ENCODE measurements at places on chromosomes 1 and 21. TPM values are rescaled to one million over a fixed set of nuclear protein-coding genes. Genes with fewer than 3 reads are reported as not detected.

Gene PODN
- not detected for total RNA-seq

Gene S100A14
- total RNA-seq, result not detected

Gene NOS1AP
- total RNA-seq, result not detected

Gene MSH4
- 0.27 TPM for total RNA-seq

Gene KRTAP12-4
- not detected for total RNA-seq

Gene HPCAL4
- total RNA-seq, result 30.3 TPM

Gene TAF1A
- total RNA-seq, result 4.0 TPM

DNA sequence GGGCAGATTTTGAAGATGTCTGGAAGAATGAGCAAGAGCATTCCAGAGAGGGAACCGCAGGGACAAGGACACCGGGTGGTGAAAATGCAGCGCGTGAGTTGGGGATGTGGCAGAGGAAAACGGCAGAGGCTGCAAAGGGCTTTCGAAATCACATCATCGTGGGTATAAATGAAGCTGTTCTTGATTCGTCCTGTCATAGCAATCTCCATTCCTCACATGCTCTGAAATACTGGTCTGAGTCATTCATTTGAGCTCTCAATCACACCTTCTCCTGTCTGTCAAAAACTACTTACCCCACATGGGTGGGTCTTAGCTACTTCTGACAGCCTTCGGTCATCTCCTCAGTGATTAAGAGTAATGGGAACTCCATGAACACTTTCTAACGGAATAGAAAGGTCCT lies 81.5 kb downstream of the ERG start:
- DNase-seq, result no peak

DNA sequence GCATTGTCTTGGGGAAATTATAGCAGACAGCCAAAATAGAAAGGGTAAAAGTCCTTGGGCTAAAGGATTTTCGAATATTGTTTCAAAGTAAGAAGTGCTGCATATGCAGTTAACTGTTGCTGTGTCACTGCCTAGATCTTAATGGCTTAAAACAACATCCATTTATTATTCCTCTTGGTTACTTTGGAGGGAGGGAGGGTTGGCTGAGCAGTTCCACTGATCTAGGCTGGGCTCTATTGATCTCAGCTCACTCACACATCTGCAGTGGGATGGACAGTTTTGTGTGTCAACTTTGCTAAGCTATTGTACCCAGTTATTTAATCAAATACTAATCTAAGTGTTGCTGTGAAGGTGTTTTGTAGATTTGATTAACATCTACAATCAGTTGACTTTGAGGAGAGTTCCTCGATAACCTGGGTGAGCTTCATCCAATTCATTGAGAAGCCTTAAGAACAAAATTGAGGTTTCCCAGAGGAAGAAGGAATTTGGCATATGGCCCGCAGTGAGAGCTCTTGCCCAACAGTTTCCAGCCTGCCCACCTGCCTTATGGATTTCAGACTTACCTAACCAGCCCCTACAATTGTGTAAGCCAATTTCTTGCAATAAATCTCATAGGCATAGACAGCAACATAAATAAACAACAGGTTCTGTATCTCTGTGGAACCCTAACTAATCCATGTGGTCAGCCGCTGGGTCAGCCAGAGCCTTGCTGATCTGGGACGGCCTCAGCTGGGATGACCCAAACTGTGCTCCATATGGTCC lies 187.3 kb downstream of the AK5 start:
- DNase-seq, result no peak

DNA sequence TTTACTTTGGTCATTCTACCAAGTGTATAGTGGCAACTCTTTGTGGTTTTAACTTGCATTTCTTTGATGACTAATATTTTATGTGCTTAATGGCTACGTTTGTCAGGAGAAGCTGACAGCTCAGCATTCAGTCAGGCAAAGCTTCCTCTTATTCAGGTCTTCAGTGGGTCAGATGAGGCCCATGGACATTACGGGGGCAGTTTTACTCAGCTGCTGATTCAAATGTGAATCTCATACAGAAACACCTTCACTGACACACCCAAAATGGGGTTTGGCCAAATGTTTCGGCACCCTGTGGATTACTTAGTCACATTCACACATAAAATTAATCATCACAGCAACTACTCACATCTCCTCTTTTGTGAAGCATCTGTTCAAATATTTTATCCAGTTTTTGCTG lies 104.9 kb upstream of the PLD5 start:
- no peak for DNase-seq

DNA sequence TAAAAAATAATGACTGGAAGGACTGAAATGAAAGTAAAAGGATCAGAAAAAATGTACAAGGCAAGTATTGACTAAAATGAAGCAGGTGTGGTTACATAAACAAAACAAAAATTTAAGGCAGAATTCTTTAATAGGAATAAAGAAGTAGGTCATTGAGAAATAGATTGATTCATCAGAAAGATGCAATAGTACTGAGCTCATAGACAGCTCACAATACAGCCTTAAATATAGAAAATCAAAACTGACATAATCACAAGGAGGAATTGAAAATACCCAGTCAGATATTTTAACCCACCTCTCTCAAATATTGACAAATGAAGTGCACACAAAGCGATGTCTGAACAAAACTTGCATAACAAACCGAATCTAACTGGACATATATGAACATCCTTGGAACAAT lies 366.8 kb upstream of the DPYD start:
- no peak for DNase-seq

GRCh38 chr1:202154766-202155477 lies 5.5 kb downstream of the PTPN7 start:
- peak; percentile 53 for DNase-seq

DNA sequence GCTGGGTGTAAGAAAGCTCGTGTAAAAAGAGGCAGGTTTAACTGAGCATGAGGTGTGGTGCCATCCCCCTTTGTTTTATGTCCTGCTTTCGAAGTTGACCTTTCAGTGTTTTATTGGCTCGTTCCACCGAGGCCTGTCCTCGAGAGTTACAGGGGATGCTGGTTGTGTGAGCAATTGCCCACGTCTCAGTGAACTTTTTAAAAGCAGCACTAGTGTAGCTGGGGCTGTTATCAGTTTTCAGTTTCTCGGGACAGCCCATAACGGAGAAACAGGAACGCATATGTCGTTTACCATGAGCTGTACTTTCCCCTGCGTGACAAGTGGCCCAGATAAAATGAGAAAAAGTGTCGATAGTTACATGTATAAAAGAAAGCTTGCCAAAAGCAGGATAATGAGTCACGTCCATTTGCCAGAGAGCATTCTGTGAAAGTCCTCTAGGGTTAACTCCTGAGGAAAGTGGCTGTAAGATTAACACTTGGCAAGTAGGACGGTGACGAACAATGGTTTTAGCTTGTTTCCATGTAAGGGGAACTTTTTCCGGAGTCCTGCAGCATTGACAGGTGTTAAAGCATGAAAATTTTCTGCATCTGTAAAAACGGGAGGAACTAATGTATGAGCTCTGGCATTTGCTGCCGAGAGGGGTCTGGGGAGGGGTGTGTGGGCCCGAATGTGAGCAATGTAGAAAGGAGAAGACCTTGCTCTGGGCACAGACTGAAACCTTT lies 7.8 kb upstream of the LRRC47 start:
- DNase-seq, result no peak

DNA sequence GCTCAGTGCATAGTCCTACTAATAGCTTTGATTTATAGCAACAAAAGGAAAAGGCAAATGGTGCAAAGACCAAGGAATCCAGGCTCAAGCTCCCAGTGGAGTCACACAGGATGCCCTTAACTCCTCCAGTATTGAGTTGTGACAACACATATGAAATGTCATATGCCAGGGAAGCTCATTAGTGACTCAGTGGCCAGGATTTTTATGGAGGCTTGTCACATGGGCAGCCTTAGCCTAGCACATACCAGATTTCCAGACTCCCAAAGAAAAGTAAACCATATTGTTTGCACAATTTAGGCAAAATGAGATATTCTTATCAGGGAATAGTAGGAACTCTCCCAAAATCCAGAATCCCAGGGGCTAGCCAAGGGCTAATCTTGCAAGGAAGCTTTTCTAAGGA lies 129.2 kb downstream of the MAGI3 start:
- no peak for DNase-seq

DNA sequence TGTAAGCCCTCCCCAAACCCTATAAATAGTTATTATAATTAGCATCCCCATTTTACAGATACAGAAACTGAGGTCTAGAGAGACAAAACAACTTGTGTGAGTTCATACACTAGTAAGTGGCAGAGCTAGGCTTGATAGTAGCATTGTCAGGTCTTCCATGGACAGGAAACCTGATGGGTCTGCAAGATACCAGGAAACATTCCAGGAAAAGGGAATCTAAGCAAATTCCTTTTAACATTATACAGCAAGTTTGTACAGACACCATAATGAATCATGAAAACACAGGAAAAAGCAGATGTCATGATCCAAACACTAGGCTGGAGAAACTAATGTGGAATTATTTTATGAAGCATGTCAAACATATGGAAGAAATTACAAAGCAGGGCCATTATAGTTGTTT lies 89.1 kb upstream of the KCNK2 start:
- no peak for DNase-seq

DNA sequence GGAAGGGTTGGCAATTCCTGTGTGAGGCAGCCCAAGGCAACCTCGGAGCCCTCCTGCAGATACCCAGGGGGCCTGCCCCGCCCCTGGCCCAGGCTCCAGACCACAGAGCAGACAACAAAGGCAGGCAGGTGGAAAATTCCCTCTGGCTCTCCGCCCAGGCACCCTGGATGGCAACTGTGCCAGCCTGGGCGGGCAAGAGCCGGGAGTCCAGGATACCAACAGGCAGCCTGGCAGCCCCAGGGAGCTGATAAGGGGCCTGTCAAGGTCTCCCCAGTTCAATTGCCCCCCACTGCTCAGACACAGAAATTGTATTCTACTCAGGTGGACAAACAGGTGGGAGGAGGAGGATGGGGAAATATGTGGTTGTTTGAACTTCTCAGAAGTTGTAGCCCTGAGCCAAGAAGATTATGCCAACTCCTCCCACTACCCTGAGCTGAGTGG lies 15.4 kb upstream of the GPR37L1 start:
- no peak for DNase-seq

Data from T-helper 17 cell (primary cell).